ENCODE measurements at places on chromosomes 6 and 20.

DNA sequence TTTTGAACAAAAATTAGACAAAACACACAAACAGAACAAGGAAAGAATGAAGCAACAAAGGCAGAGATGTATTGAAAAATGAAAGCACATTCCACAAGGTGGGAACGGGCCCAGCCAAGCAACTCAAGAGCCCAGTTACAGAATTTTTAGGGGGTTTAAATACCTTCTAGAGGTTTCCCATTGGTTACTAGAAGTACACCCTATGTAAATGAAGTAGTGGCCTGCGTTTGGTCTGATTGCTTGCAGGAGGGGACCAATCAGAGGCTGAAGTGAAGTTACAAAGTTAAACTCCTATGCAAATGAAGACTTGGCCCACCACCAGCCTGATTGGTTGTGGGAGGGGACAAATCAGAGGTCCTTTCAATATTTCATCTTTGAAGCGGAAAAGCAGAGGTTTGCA is 593.7 kb upstream of the MMS22L start:
- no peak for DNase-seq

GRCh38 chr20:440636-441035 is 21.7 kb downstream of the TBC1D20 start:
- no peak for DNase-seq

DNA sequence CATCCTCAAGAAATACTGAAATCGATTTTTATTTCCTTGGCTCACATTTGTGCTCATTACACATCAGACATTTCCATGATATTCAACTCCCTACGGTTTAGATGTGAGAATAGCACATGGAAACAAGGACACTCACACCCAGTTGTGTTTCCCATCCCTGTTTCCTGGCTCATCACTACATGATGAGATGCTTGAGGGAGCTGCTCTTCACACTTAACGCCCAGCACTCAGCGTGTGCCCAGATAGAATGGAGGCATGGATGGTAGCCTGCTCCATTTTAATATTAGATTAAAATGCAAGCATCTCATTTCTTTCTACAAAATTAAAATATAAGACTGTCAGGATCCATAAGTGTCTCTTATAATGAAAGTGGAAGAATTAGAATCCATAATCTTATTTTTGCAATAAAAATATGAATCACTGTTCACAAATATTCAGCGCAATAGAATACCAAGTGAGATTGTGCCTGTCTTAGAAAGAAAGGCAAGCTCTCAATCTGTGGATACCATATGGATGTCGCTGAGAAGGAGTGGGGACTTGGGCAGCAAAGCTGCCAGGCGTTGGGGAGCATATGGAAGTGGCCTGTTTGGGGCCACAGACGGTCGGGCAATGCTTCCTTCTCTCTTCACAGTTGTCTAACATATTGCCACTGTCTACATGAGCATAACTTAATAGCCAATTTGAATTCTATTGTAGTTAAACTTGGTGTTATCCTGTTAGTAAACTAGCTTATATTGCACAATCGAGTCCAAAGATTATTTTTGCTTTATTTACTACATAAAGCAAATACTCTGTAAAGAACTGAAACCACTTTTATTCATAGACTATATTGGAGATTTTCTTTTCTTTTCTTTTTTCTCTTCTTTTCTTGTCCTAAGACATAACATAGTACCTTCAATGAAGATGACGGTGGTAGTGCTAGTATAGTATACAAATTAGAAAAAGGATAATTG is 206.8 kb upstream of the QKI start:
- DNase-seq: no peak

GRCh38 chr6:45436544-45437438 is 59.1 kb upstream of the SUPT3H start:
- DNase-seq: no peak

GRCh38 chr20:59273739-59274357 is 26.6 kb upstream of the EDN3 start:
- DNase-seq: no peak

GRCh38 chr20:32589256-32589655 is 4.1 kb upstream of the NOL4L start:
- DNase-seq: no peak

DNA sequence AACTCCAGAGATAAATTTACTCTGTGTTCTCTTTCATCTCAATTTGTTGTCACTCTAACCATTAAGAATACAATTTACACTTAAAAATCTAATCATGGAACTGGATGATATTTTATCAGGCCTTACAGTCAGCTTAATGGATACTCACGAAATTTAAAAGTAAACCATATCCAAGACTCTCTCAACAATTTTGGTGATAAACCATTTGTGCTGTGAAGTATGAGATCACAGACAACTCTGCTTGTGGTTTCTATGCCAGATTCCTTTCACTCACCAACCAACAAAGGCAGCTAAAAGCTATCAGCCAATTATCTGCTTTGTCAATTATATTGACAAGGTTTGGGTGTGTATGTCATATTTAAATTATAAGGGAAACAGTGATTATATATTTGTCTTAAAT is 155.8 kb downstream of the TRDN start:
- no peak for DNase-seq

GRCh38 chr20:35870541-35871258 is 83.6 kb downstream of the SCAND1 start:
- no peak for DNase-seq

GRCh38 chr6:45728674-45729073 is 287.0 kb downstream of the CLIC5 start:
- no peak for DNase-seq

Measured in right forelimb (tissue), 1 donor.